ENCODE measurements at places on chromosomes 12 and 14.
A peak's percentile ranks its signal among the peaks of the same experiment; 100 is the strongest.

GRCh38 chr14:75279763-75280290, 1.2 kb downstream of the FOS start:
- no peak for DNase-seq

- no peak for DNase-seq
Observed at GRCh38 chr14:103528146-103528586, 830 bp upstream of the TRMT61A start.

GRCh38 chr14:54698966-54699530, 132.1 kb downstream of the SAMD4A start:
- DNase-seq = no peak

- no peak for DNase-seq
Observed at GRCh38 chr12:124395986-124396385, 101.1 kb downstream of the RFLNA start.

GRCh38 chr12:75478116-75478794, 2.3 kb upstream of the GLIPR1 start:
- no peak for DNase-seq

DNA sequence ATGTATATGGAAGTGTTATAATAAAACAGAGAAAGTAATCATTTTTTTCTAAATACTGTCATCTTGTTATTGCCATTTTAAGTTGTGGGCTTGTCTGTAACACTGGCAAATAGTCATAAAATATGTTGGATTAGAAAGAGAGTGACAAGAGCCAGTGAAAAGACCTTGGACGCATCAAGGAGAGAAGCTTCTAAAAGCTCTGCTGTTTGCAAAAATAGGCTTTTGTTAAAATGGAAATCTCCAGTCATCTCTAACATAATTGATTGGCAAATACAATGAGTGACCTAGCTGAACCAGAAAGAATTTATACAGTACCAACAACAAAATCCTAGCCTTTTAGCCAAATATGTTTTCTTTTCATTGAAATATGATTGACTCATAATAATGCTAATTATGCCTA, 245.8 kb upstream of the RMST start:
- DNase-seq = no peak

- DNase-seq = no peak
Observed at GRCh38 chr12:55720894-55721444, 776 bp downstream of the RDH5 start.

GRCh38 chr12:95484524-95484923, 10.6 kb downstream of the METAP2 start:
- DNase-seq = no peak

DNA sequence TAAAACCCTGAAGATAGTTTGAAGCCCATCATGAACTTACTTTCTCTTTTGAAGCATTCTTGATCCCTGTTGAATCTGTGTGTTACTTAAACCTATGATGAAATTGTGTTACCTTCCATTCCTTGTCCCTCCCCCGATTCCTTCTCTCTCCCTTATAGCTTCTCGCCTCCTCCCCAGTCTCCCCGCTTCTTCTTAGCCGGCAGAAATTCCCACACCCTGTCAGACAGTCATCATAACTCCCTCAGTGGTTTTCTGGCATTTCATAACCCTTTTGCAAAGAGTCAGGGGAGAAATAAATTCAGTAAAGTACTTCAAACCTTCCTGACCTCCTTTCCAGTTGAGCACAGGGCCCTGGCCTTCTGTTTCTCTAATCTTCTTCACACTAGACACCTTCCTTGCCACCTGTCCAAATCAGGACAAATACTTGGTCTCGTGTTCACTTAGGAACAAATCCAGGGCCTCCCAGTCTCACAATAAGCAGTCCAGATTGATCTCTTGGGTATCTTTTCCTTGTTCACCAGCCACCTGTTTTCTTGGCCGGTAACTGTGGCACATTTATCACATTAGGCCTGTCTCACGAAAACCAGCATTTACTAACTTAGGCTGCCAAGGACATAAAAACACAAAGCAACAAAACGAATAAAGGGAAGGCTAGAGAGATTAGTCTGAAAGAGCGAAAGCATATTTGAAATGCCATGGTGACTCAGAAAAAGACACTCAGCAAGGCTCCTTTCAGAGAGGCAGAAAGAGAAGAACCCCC, 355.9 kb downstream of the TMTC2 start:
- no peak for DNase-seq

GRCh38 chr12:27969624-27970400, 2.7 kb downstream of the PTHLH start:
- DNase-seq = peak; percentile 37

DNA sequence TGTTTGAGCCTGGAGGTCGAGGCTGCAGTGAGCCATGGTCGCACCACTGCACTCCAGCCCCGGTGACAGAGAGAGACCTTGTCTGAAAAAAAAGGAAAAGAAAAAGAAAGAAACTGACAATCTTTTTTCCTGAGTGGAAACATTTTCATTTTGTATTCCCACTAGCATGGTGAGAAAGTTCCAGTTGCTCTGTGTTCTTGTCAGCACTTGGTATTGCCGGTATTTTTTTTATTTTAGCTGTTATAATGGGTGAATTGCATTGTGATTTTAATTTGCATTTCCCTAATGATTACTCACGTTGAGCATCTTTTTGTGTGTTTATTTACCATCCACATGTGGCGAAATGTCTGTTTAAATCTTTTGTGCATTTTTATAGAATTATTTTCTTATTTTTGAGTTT, 25.6 kb downstream of the GLT8D2 start:
- DNase-seq = no peak

DNA sequence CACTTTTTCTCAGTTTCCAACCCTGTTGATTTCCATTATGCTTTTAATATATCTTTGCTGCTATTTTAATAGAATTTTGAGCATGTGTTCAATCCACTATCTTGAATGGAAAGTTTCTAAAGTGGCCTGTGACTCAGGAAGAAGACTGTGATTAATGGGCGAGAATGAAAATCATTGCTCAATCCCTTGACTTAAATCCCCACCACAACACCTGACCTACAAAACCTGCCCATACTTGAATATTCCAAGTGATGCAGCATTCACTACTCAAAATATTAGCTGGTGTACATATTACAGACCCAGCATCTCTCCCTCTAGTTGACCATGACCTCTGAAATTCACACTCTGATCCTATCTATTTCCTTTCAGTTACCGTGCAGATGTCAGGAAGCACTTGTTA, 1.3 kb upstream of the OAS3 start:
- no peak for DNase-seq

DNA sequence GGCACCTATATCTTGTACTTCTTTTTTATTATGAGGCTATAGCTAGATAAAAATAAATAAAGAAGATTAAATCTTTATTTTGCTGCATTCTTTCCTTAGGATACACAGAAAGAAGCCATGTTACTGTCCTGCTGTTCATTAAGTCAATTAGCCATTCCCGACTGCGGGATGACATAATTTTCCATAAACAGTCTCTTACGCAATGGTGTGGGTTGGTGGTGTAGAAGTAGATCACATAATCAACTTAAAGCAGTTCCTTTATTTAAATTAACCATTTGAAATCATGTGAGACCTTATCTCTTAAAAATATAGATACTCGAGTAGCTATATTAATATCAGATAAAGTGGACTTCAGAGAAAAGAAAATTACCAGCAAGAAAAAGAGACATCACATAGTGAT, 40.2 kb downstream of the TAOK3 start:
- no peak for DNase-seq

GRCh38 chr12:28343713-28344112, 153.5 kb downstream of the CCDC91 start:
- DNase-seq = no peak

GRCh38 chr12:106987846-106988245, 900 bp upstream of the MTERF2 start:
- DNase-seq = no peak

GRCh38 chr12:8554451-8555195, 13.9 kb upstream of the CLEC4E start:
- no peak for DNase-seq

DNA sequence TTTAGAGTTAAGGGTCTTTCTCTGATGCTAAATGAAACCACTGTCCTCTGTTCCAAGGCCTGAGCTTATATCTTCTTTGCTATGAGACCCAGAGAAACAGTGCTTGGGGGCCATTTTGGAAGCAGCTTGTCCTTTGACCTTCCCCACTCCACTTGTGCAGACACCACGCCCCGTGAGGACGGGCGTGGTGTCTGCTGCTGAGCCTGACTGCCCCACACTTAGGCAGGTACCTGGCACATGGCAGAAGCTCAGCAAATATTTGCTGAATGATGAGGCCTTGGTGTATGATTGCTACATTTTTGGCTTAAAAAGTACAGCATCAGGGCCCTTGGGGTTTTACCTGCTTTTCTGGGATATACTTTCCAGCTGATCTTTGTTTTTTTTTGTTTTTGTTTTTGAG, 69.9 kb downstream of the RASSF3 start:
- no peak for DNase-seq

DNA sequence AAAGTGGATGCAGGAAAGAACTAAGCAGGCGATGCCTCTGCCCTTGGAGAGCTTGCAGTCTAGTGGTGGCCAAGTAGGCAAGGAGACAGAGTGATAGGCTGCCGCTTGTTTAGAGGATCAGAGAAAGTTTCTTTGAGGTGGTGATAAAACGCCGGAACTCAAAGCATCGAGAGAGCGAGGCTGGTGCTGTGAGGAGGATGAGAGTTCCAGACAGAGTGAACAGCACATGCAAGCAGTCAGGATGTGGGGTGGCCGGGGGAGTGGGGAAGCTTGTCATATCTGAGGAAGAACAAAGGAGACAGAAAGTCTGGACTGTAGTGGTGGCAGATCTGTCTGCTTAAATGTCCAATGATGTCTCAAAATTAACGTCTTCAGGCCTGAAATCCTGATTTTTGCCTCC, 319.7 kb downstream of the SNAPC1 start:
- no peak for DNase-seq

GRCh38 chr14:68135566-68135965, 316.0 kb downstream of the RAD51B start:
- DNase-seq = no peak

DNA sequence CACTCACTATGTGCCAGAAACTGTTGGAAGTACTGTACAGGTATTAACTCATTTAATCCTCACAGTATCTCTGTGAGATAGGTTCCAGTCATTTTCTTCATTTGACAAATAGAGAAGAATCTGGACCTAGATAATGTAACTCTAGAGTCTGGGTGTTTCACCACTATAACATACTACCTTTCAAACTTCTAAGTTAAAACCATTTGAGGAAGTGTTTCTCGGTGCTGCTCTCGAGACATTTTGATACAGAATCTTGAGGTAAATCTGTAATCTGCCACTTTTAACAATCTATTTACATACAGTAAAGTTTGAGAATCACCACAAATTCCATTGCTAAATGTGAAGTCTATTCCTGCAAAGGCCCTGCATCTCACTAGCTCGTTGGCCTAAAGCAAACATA, 8.8 kb downstream of the OLR1 start:
- no peak for DNase-seq

GRCh38 chr14:72947366-72948160, 21.3 kb downstream of the DCAF4 start:
- no peak for DNase-seq

DNA sequence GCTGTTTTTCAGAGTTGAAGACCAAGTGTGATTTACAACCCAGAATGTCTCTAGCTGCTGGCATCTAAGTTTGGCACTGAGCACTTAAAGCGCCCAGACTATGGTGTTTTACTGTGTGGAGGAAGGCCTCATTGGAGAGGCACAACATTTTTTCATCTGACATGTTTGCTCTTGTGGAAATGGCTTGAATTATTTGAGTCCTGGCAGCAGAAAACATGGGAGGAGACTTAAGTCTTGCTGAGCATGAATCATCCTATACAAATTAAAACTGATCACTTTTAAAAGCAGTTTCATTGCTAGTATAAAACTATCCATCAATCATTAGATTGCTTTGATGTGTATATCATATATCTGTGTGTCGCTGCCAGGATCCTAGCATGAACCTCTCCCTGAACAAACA, 85.9 kb upstream of the REP15 start:
- DNase-seq = no peak

DNA sequence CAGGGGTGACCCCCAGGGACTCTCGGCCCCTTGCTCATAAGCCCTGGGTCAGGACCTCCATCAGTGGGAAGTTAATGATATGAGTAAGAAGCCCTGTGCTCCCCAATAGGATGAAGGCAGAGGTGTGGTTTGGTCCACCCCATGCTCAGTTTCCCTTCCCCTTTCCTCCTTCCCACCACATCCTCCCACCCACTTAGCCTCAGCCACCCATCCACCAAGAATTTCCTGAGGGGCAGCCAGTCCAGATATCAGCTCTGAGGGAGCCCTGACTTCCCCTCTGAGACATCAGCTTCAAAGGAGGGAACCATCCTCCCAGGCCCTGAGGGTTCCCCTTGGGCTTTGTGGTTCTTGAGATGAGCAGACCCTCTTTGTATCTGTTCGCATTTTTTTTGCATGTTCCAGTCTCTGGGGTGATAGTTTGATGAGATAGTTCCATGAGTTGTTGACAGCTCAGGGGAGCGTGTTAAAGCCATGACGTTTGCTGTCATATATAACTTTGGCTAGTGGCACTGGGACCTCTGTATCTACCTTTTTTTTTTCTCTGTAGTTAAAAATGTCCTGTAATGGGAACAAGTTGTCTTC, 71.2 kb downstream of the LGMN start:
- DNase-seq = no peak

DNA sequence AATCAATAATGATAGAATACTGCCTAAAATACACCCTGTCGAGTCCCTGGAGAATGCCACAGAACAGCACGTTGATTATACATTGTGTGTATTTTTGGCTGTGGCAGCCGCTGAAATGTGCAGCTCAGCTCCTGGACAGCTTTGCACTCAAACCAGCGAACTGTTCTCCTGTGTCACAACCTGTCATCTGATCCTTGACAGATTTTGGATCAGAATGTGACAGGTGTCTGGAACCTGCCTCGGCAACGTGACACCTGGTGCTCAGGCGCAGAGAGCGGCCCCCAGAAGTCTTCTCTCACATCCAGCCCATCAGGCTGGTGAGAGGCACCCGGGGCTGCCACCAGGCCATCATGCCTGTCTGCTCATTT, 19.3 kb downstream of the MVK start:
- DNase-seq = no peak

DNA sequence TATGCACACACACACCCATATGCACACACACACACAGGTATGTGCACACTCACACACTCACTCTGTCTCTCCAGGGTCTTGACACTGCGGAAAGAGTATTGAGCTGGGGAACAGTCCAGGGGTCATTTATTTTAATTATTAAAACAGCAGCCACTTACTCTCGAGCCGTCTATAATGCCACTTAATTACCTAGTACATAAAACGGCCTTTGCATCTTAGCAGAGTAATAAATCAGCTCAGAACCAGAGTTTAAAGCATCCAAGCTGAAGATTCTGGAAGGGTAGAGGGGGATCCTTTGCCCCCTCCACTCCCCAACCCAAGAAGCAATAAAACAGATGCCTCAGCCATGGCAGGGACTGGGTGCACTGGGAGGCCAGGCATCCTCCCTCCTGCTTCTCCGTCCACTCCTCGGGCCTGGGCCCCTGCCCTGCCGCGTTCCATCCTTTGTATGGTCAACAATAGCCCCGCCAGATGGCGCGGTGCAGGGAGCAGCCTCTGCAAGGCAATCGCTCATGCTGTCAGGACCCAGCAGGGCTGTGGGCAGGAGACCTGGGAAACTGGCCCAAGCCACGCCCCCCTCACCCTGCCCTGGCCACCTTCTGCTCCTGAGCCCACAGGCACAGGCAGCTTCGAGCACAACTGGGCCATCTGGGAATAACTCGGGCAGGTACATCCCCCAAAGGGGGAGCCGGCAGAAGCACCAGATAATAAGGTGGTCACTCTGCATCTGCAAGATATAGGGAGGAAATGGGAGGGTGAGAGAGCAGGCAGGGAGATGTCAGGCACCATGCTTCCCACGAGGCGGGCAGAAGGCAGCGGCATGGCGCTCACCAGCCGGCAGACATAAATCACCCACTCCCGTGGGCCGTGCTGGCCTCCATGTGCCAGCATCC, 40.9 kb downstream of the CCDC85C start:
- peak; percentile 82 for DNase-seq

GRCh38 chr12:118061873-118062843, 1.2 kb upstream of the WSB2 start:
- DNase-seq = no peak

Data from neural crest cell (in vitro differentiated cells).